Stimulated activated CD4-positive, alpha-beta T cell treated with anti-CD3 and anti-CD28 coated beads, Interleukin-15, amount 100 ng/mL, for 1 hour (primary cell): ENCODE measurements at places on chromosomes 7 and 10.

DNA sequence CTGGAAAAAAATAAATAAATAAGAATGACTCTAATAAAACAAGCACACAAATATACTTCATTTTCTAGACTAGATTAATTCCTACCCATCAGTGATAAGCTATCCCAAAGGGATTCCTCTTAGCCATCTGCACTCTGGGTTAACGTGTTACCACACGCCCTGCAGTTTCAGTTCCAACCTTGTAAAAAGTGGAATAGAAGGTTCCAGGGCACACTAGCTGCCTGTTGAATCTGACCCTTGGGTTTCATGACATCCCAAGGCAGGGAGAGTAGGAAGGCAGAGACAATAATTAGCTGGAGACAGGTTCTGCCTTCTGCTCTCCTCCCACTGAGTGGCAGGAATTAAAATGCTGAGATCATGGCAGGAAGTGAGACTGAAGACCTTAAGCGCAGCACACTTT lies 33.5 kb downstream of the SLC37A3 start:
- no peak for DNase-seq

- DNase-seq, result no peak
Measured at GRCh38 chr10:46330894-46331293, 44.1 kb downstream of the ANTXRL start.

- DNase-seq, result no peak
Measured at GRCh38 chr7:32142649-32143048, 72.4 kb upstream of the PDE1C start.

DNA sequence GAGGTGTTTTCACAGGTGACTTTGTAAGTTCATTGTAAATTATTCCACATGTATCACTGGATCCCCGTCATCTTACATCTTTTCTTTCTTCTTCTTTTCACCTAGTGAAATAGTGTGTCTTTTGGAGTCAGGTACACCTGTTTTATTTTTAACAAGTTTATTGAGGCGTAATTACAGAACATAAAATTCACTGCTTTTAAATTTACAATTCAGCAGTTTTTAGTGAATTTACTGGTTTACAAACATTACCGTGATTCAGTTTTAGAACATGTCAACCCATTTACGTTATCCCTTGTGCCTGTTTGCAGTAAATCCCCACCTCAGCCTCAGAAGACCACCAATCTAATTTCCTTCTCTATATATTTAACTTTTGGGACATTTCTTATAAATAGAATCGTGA lies 256.9 kb downstream of the EXOC4 start:
- no peak for DNase-seq

DNA sequence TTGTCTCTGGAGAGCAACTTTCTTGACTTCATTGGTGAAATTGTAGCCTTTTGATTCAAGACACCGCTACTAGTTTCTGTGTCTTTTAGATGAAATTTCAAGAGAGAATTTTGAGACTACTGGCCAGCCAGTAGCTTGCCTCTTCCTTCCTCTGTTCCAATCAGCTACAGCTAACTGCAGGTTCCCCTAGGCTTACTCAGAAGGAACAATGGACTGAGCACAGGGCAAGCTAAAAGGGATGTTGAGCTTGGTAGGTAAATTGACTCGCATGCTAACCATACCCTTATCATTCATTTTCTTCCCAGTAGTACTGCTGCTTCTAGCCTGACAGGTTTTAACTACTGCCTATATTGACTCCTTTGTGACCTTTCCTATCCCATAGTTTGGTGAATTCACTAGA lies 81.1 kb downstream of the RUNDC3B start:
- DNase-seq, result no peak

- no peak for DNase-seq
Measured at GRCh38 chr7:21867226-21867625, 78.5 kb downstream of the CDCA7L start.

DNA sequence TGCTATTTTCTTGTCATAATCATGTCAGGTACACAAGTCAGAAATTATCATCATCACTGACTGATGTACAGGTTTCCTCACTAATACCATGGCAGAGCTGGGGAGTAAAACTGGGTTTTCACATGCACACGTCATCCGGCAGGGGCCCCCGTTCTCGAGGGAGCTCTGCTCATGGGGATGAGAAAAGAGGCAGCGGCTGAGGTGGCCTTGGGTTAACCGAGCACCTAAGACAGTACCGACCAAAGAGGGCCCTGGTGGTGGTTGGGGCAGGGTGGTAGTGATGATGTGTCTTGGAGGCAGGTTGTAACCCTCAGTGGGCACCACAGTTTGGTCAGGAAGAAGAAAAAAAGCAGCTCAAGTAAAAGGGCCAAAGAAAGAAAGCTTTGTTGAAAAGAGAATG lies 12.1 kb upstream of the TRPV6 start:
- no peak for DNase-seq

GRCh38 chr7:134542195-134542771 lies 6.6 kb upstream of the AKR1B15 start:
- DNase-seq, result no peak

DNA sequence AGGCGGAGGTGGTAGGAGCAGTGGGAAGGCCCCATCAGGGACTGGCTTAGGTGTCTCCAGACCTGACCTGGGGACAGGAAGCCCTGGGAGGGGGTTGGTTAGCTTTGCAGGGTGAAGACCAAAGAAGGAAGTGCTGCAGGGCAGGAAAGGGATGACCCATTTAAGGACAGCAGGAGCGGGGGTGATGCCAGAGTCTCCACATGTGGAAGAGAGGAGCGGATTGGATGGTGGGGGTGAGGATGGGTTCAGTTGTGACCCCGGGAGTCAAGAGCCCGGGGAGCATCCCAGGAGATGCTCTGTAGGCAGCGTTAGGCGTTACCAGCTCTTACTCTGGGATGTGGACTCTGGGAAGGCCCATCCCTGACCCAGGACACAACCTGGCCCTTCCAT lies 3.1 kb upstream of the LDB3 start:
- no peak for DNase-seq

GRCh38 chr10:93026072-93026471 lies 34.5 kb upstream of the CYP26C1 start:
- DNase-seq, result no peak

GRCh38 chr7:8357536-8357935 lies 75.9 kb upstream of the NXPH1 start:
- no peak for DNase-seq

DNA sequence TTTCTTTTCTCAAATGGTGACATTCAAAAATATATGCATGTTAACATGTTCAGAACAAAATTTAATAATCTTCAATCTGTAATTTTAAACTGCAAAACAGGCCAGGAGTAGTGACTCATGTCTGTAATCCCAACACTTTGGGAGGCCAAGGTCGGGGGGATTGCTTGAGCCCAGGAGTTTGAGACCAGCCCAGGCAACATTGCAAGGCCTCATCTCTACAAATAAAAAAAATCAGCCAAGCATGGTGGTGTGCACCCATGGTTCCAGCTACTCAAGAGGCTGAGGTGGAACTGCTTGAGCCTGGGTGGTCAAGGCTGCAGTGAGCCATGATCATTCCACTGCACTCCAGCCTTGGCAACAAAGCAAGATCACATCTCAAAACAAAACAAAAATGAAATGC lies 394.3 kb downstream of the PARD3 start:
- no peak for DNase-seq

- no peak for DNase-seq
Measured at GRCh38 chr10:129704225-129704624, 237.2 kb downstream of the MGMT start.
